Neuronal stem cell (in vitro differentiated cells): ENCODE measurements at places on chromosomes 3 and 15.

DNA sequence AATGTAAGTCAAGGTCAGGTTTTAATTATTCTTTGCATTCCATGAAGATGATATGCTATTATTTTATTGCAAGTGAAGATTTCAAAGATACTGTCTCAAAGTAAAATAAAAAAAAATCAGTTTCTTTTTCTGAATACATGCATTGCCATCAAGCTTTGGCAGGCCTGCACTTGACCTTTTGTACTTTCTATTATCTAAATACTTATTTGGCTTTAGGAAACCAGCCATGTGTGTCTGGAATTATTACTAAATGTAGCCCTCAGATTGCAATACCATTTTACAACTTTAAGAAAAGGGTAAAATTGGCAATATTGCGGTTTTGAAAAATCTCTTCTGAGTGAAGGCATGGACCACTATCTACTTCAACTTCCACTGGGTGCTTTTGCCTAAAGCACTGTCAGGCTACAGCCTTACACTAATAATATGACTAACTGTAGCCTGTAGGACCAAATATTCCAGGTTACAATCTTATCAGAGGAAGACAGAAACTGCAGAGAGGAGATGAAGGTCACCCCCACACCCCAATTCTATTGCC, 349.4 kb upstream of the DCBLD2 start:
- no peak overlapping the region for H3K27ac ChIP-seq
- no peaks in the 10 kb centered on the region for H3K36me3 ChIP-seq
- no peak for DNase-seq
- no peak overlapping the region for H3K4me3 ChIP-seq
- H3K4me1 ChIP-seq = no peaks in the 10 kb centered on the region

DNA sequence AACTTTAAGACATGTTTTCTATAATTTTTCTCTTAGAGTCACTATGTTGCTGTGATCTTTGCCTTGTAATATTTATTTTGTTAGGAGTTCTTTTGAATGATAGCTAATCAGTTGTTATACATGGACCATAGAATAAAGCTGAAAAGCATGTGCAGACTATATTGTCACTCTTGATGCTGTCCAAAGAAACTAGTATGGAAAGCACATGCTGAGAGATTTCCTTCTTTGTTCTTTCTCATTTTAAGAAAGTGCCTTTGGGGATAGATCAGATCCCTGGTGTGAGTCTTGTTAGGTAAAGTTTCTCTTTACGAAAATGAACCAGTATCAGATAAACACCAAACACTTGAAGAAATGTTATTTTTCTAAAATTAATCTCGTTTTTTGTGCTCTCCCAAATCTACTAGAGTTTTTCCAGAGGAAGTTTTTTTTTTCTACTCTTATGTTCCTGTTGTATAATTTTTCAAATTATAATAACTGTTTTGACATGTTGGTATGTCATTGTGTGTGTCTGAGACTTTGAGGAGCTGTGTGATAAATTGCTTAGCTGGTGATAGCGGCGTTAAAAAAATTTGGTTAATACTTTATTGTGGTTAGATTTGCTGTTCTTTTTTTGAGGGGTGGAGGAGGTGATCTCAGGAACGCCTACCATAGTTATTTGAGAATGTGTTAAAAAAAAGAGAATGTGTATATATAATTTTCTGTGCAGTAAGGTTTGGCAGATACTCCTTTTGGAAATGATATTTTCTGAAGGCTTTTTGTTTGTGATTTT, 2.2 kb downstream of the PIAS1 start:
- H3K36me3 ChIP-seq = peaks cover 8% of the 10 kb centered on the region
- peaks cover 20% of the 10 kb centered on the region for H3K4me1 ChIP-seq
- no peaks in the 10 kb centered on the region for H3K27me3 ChIP-seq

DNA sequence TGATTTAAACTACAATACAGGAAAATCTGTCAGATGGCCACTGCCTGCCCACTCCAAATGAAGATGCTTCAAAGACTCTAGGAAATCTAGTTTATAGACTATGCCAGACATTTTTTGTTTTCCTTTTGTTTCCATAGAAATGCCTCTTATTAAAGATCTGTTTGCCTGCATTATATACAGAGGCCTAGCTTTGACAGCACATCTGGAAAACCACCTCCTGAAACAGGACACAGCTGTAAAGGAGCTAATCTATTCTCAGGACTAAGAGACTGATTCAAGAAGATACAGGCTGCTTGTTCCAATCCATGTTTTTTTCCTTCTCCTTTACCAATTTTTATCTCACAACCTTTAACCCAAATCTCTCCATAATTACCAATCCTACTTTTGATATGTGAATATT, 75.3 kb upstream of the STRIT1 start:
- peaks cover 37% of the 10 kb centered on the region for H3K4me1 ChIP-seq
- H3K36me3 ChIP-seq = no peaks in the 10 kb centered on the region
- no peak overlapping the region for H3K27ac ChIP-seq
- DNase-seq = no peak

DNA sequence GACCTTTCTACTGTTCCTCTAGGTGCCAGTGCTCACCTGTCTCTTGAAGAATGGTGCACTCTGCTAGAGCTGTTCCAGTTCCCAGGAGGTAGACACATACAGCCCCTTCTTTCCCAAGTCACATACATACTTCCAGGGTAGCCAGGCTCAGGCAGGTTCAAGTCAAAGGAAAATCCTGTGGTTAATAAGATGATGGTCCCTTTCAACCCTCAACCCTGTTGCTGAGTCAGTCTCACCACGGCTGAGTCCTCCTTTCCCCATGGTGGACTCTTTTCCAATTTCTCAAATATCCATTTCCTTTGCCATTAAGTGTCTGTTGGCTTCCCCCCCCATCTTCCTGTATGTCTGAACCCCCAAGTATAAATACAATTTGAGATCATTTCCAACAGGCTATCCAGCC, 56.1 kb upstream of the ACAN start:
- peaks cover 16% of the 10 kb centered on the region for H3K27me3 ChIP-seq
- H3K27ac ChIP-seq = no peak overlapping the region
- H3K4me1 ChIP-seq = peaks cover 4% of the 10 kb centered on the region
- no peaks in the 10 kb centered on the region for H3K36me3 ChIP-seq
- no peak overlapping the region for H3K4me3 ChIP-seq

DNA sequence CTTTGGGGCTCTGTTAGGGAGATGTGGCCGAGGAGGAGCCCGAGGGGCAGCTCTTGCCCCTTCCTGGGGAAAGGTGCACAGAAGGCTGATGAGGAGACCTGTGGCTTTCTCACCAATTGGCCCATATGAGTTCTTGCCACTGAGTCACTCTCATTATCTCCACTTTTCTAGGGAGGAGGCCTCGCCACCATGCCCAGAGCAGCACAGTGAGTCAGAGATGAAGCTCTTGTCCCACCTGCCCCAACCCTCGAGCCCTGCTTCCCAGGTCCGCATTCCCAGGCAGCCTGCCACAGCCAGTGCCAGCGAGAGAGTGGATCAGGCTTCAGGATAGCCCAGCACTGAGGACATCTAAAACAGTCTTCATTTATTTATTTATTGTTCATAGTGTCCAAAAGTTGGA, 53.5 kb downstream of the AMOTL2 start:
- H3K4me1 ChIP-seq = peaks cover 5% of the 10 kb centered on the region
- H3K36me3 ChIP-seq = no peaks in the 10 kb centered on the region
- H3K27ac ChIP-seq = no peak overlapping the region
- H3K4me3 ChIP-seq = no peak overlapping the region

DNA sequence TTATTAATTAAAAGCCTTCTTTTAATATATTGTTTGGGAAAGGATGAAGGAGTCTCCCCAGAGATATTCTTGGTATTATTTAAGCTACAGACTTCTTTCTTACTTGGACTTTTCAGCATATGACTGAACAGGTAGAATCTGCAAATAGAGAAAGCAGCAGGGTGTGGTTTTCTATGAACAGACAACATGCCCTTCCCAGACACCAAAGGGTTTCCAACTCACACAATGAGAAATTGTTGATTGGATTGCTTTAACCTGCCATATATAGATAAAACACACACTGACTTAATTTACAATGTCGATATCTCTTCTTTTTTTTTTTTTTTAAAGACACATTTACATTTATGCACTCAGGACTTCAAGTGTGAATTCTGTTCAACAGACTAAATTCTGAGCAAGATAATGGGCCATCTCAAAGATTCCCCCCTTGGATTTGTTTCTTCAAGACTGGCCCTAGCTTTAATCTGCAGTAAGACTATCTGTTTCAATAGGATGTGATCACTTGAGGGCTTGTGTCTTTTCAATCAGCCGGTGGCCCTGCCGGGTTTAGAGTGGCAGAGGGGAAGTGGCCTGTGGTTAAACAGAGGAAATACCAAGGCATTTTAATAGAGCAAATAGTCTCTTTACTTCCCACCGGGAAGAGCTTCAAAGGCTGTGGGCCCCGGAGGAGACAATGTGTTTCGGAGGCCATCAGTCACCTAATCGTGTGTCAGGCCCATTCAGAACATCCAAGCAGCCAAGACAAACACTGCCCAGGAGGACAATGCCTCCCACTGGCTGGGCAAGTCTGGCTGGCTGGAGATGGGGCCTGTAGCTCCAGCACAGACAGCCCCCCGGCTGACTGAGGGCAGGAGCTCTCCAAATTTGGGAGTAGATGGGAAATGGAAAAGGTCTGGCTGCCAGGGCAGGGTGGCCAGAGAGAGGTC, 6.1 kb downstream of the IL17RD start:
- peaks cover 50% of the 10 kb centered on the region for H3K4me1 ChIP-seq
- no peak overlapping the region for H3K4me3 ChIP-seq
- H3K27ac ChIP-seq = peak overlapping the region; percentile 46
